T1000 (cell line): ENCODE measurements at places on chromosomes 6 and 20.

DNA sequence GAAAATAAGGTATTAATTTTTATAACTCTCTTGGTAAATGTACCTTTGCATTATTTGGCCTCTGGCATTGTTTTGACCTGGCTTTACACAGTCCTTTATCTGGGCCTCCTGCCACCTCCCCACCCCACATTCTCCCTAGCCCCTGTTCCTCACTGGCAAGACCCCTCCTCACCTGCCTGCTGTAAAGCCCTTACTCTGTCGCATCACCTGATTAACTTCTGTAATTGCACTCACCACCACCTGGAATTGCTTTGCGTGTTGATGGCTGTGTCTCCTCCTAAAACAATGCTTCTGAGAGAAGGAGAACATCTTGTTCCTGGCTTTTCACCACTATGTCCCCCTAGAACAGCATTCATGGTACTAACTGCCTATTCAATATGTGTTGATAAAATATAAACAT lies 24.8 kb downstream of the SNX9 start:
- no peak for DNase-seq

DNA sequence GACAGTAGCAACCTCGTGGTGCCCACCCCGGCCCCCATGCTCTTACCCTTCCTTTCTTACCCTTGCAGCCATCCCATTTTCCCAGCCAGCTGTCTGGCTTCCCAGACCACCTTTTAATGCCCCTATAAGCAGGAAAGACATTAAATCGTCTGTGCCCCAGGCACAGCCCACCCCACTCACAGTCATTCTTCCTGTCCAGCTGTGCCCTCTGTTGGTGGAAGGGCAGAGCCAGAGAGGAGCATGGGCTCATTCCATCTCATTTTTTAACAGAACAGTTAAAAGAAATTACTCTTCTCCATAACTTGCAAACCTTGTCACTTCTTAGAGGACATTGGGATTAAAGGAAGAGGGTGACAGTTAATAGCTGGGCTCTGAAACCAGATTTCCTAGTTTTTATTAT lies 240.5 kb downstream of the NRN1 start:
- DNase-seq = no peak

DNA sequence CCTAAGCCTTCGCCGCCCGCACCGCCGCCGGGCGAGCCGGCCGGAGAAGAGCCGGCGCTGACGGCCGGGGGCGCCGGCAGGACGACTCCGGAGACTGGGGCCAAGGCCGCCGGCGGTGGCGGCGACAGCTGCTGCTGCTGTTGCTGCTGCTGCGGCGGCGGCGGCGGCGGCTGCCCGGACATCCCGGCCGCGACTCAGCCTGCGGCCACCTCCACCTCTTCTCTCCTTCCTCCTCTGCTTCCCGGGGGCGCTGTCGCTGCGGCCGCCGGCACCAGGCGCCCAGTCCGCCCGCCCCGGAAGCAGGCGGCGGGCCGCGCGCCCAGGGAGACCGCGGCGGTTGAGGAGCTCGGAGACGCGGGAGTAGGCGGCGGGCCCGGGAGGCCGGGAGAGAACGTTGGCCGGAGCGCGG lies 307 bp downstream of the RANBP9 start:
- DNase-seq = peak; percentile 60

DNA sequence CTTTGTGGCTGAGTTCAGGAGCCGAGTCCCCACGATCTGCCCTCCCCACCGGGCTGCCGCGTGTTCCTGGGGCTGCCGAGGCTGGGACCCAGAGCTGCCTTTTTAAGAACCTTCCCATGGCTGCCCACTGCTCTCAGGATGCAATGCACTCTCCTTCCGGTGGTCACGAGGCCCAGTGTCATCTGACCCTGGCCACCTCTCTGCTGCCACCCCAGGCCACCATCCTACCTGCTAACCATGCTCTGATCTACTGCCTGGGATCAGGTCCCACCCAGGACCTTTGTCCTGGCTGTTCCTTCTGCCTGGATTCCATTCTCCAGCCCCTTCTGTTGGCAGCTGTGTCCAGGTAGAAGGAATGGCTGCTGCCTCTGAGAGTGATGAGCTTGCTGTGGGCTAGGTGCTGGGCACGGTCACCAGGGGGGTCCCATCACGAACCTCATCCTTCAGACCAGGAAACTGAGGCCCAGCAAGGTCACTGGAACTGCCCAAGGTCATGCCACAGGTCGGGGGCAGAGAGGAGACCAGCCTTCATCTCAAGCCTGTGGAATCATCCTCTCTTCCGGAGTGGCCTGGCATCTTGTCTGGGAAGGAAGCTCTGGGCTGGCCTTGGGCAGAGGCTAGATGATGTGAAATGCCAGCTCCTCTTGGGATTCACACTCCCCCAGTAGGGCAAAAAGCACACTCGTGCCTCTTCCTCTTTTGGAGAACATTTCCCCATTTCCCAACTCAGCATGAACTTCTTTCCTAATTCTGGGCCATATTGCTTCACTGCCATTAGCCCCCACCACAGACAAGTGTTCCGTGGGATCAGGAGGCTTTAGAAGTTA lies 20.5 kb downstream of the PCK1 start:
- DNase-seq = no peak

GRCh38 chr20:64226686-64227580 lies 28.6 kb upstream of the PCMTD2 start:
- no peak for DNase-seq

GRCh38 chr6:42378125-42378524 lies 73.6 kb downstream of the TRERF1 start:
- DNase-seq = no peak
